Ammon's horn (tissue), 1 donor: ENCODE measurements at places on chromosomes 2 and 18.
A peak's percentile ranks its signal among the peaks of the same experiment; 100 is the strongest.

- no peak for DNase-seq
Observed at GRCh38 chr2:164661349-164661748, 40.1 kb upstream of the GRB14 start.

- no peak for DNase-seq
Observed at GRCh38 chr2:105915005-105915558, 170.4 kb downstream of the NCK2 start.

DNA sequence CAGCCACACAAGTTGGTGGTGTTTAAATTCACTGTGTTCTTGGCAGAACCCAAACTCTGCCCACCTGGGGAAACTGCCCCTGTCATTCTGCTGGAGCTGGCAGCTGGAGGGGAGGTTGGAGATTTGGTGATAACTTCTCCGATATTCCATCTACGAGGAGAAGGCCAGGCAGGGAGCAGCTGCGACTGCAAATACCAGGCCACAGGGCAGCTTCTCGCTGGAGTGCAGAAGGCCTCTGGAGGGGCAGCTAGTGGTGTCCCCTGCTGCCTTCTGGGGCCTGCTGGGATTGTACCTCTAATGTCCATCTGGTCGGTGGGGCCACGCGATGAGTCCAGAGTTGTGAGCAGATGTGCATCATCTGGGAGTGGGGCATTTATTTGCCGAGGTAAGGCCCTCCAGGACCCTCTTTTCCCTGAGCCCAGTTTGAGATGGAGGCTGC, 98.9 kb downstream of the ACKR3 start:
- no peak for DNase-seq

GRCh38 chr18:43393174-43393573, 115.9 kb upstream of the SYT4 start:
- no peak for DNase-seq

- no peak for DNase-seq
Observed at GRCh38 chr2:102013206-102014040, 21.7 kb downstream of the IL1R2 start.

DNA sequence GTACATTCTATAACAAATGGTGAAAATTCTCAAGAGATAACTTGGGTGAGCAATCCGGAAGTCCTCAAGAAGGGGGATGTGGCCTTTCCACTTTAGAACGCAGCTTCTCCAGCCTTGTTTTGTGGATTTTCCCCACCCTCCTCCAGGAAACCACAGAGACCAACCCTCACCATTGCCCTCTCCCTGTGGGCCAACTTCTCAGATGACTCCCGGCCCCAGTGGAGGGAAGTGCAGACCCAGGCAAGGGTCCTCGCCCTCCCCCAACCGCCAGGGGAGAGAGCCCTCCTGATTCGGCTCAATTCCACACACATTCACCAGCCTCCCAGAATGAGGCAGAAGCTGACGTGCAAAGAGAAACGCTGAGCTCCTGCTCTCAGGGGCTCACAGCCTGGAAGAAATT, 277.2 kb downstream of the EIPR1 start:
- no peak for DNase-seq

GRCh38 chr2:74387346-74387745, 7.2 kb upstream of the DCTN1 start:
- peak; percentile 50 for DNase-seq

DNA sequence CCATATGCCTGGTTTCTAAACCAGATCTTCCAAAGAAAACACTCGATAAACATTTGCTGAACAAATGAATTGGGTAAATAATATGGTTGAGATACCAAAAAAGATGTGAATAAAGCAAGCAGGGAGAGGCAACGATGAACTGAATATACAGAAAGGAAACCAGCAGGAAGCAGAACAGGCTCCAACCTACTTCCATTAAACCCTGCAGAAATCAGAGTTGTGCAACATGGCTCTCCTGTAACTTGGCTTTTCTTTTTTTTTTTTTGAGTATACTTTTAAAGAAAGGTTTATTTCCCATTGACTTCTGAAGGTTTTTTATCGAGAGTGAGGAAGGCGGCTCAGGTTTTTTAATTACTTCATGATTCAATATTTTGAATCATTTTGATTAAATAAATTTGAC, 23.5 kb downstream of the ITSN2 start:
- no peak for DNase-seq

- no peak for DNase-seq
Observed at GRCh38 chr2:120607506-120607905, 128.2 kb upstream of the GLI2 start.

DNA sequence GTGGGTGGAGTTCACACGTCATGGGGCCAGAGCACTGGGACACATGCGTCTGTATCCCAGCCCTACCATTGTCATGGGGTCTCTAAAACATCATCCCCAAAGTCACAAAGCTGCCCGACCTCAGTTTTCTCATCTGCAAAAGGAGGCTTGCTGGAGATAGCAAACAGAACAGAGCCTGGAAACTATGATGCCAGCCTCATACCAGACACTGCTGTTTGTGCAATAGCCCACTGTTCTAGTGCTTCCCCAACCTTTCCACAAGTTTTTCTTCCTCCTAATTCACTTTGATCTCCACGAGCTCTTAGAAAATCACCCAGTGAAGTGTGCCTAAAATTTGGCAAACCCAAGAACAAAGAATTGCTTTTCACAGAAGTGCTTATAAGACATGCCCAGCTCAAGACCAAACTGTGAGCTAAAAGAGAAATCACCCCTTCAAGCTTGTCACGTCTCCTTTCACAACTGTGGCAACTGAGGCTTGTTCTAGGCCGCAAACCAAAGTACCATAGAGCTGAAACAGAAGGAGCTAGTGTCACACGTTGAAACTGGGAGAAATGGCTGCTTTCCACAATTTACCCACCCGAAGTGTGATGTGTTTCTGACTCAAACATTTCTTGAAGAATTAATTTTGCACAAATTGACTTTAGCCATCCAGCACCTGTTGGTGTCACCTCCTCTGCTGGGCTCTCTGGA, 162.7 kb upstream of the ID2 start:
- DNase-seq = no peak

- DNase-seq = no peak
Observed at GRCh38 chr2:10502803-10503107, 54.6 kb upstream of the ODC1 start.

- DNase-seq = no peak
Observed at GRCh38 chr2:134912361-134912760, 6.3 kb upstream of the CCNT2 start.

GRCh38 chr2:183455056-183455455, 330.8 kb downstream of the NUP35 start:
- peak; percentile 63 for DNase-seq

GRCh38 chr2:42860319-42861094, 68.1 kb upstream of the HAAO start:
- DNase-seq = no peak

DNA sequence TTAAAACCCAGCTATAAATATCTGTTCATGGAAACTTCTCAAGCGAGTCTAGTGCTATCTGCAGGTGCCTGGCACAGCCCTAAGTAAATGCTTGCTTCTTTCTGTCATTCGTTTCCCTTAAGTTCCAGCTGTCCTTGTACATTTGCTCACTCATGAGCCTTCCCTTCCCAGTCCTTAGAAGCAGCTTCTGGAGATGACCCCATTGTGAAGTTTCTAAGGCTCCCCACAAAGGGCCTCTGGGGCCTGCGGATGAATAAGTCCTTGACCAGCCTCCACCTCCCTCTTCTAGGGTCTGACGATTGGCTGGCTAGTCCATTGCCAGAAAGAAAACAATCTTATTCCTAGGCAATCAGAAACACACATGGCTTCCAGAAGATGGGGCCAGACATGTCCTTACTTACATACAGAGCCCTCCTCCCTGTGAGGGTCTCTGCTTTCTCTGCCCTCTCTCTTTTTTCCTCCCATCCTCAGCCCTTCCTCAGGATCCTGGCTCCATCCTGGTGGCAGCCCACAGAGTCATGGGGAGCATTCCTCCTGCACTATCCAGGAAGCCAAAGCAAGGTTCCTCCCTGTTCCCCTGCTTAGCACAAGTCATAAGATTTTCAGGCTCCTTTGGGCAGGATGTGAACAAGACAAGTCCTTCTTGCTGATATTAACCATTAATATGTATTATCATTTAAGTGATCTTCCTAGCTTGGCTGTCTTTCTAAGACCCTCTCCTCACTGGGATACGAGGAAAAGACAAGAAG, 87.3 kb downstream of the TNFRSF11A start:
- no peak for DNase-seq

DNA sequence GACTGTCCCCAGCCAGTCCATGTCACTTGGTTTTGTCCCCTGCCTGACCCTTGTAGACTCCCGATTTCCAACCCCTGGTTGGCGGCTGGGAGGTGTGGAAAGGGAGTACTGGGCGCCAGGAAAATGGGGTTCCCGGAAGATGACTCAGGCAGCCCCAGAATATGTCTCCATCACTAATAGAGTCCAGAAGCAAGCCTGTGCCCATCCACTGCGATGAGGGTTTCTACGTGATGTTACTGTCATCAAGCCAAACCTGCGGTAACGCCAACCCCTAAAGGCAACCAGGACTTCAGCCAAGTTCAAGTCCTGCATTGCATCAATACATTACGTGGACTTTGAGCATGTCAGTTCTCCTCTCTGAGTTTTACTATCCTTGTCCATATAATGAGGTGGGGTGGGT, 62.0 kb upstream of the TAF1B start:
- no peak for DNase-seq

DNA sequence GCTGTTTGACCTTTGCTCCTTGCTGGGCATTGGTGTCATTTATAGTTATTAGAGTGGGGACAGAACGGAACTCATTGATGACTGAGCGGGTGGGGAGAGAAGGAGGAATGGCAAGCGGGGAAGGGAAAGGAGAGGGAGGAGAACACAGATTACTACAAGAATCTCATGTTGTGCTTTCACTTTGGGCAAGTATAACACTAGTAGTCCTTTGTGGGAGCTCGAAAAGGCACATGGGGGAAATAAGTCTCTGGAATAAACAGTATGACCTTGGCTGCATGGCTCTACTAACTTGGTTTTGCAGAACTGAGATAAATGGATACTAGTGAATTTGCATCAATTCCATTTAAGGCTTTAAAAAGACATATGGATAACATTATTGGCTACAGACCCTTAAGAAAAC, 161.7 kb upstream of the NABP1 start:
- DNase-seq = no peak

DNA sequence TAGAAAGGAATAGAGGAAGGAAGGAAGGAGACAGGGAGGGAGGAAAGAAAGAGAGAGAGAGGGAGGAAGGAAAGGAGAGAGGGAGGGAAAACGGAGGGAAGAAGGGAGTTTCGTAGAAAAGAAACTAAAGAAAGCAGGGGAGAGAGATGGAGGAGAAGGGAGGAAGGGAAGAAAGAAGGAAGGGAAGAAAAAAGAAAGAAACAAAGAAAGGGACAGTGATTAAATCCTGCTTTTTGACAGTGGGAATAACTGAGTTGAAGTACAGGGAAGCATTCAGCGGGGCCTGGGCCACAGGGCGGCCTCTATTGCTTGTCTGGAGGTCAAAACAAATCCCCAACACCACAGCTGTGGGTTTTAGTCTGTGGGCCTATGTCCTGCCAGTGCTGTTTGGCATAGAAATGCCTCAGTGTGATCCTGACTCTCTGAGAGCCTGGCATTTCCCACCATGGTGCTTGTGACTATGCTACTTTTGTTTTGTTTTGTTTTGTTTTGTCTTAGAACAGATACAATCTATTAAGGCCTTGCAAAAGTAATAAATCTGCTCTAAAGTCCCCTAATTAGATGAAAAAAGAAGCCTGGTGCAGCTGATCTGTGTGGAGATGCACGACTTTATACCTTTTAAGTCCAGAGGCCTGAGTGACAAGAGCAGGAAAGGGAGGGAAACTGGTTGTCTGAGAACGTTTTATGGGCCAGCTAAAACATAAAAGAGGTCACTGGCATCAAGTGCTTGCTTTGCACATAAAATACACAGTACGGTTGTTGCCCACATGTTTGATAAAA, 40.0 kb downstream of the IL1RL2 start:
- DNase-seq = peak; percentile 65

DNA sequence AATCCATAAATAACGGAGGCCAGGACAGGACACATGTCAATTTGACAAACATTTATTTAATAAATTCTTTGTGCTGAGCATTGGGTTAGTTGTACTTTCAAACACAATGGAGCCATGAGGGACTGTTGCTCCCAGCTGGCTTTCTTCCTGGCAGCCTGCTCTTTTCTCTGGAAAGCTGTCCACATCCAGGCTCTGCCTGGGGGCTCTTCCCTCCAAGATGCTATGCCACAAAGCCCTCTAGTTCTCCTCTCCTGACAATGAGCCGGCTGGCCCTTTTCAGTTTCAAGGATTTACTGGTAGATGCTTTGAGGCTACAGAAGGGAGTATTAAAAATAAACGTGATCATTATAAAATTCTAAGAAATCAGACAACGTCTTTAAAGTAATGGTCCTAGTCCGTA, 44.1 kb upstream of the SLC14A2 start:
- DNase-seq = no peak

- no peak for DNase-seq
Observed at GRCh38 chr2:163157411-163157810, 318.8 kb upstream of the KCNH7 start.

DNA sequence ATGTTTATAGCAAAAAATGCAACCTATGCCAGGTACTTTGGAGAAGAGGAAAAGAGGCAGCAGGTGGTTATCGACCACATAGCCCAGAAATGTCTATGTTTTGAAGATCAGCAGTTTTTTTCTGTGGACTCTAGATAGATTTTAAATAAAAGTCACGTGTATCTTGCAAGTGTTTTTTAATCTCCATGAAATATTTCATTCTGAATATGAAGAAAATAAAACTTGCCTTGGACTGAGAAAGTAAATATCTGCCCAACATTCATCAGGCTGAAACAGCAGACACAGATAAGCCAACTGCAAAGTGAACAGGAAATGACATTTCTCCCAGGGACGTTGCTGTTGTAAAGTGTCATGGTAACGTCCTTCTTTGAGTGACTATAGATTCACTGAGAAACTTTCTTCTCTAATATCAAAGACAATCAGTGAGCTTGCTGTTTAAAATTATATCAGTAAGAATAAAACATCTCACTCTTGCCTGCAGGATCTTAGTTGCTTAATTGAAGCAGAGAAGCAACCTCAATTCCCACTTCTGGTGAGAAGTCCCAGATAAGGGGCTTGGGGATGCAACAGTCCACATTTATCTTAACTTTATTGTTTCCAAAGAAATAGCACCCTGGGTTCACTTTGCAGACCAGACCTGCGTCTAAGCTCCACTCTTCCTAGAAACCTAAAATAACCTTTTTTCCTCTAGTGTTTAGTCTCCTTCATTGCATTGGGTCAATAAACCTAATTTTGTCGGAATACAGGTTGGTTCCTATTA, 6.3 kb downstream of the MYOM1 start:
- no peak for DNase-seq

- no peak for DNase-seq
Observed at GRCh38 chr2:101766337-101766736, 68.8 kb downstream of the MAP4K4 start.

DNA sequence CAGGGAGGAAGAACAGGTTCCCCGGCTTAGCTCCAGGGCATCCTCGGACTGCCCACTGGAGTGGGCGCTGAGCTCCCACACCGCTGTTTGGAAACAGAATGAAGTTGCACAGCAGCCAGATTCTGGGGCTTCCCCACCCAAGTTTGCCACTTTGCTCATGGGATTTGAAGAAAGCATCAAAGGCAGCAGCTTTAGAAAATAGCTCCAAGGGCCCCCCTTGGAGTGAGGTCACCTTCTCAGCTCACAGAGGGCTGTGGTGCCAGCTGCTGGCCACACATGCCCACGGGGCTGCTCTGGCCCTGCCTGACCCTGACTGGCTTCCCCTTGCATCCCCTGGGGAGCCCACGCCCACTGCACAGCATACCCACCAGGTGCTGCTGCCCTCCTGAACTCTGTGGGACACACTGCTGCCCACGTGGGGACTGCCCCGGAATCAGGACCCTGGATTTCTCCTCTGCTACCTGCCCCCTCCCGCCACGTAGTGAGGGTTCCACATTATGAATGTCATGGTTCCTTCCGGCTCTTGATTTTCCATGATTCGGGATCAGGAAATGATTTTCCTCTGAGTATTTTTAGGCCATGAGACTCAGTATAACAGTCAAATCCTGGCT, 70.3 kb downstream of the TGOLN2 start:
- no peak for DNase-seq
